COR-L47 (cell line): ENCODE measurements at places on chromosomes 2 and 18.

- no peak for DNase-seq
Measured at GRCh38 chr2:170928036-170928823, 823 bp upstream of the GORASP2 start.

GRCh38 chr18:40902436-40902835 lies 1052.6 kb upstream of the PIK3C3 start:
- DNase-seq: no peak

- no peak for DNase-seq
Measured at GRCh38 chr2:157231476-157231875, 26.0 kb upstream of the GALNT5 start.

GRCh38 chr2:65054749-65055421 lies 1.3 kb upstream of the CEP68 start:
- DNase-seq: no peak

DNA sequence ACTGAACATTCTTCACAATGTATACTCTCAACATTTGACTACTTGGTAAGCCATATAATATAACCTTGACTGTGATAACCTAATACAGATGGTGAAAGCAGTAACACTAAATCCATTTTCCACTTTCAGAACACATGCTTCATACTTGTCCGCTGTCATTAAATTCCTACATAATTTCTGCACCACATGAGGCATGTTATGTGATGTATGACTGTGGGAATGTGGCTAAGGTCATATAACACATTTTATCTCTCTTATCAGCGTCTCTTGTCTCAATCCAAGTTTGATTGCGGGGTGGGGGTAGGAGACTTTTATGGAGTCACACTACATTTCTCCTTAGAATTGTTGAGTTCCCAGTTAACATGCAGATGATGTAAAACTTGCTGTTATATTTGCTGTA lies 110.9 kb downstream of the MTCL1 start:
- DNase-seq: no peak

DNA sequence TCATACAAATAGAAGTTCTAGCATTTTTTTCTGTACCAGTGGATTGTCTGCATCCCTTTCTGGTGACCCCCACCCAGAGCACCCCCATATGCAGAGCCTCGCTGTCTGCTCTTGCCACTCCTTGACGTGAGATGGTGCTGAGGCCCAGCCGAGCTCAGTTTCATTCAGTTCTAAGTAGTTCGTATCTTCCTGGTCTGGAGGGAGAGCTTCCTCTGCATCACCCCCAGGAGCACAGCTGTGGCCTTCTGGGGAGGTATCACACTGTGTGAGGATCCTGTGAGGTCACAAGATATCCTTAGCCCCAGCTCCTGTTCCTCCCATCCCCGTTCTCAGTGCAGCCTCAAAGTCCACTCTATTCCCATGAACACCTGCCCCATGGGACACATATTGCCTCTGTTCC lies 132.7 kb downstream of the PTGR3 start:
- no peak for DNase-seq
